ENCODE measurements at places on chromosomes 1 and 21.

GRCh38 chr1:177976596-177976995 is 6.7 kb upstream of the SEC16B start:
- no peak for DNase-seq

GRCh38 chr1:174209347-174210187 is 50.2 kb downstream of the RABGAP1L start:
- no peak for DNase-seq

GRCh38 chr1:38787041-38787440 is 72.5 kb downstream of the RRAGC start:
- no peak for DNase-seq

- peak; percentile 88 for DNase-seq
These were observed 28.9 kb downstream of the ALPL start for GRCh38 chr1:21537932-21538630.

DNA sequence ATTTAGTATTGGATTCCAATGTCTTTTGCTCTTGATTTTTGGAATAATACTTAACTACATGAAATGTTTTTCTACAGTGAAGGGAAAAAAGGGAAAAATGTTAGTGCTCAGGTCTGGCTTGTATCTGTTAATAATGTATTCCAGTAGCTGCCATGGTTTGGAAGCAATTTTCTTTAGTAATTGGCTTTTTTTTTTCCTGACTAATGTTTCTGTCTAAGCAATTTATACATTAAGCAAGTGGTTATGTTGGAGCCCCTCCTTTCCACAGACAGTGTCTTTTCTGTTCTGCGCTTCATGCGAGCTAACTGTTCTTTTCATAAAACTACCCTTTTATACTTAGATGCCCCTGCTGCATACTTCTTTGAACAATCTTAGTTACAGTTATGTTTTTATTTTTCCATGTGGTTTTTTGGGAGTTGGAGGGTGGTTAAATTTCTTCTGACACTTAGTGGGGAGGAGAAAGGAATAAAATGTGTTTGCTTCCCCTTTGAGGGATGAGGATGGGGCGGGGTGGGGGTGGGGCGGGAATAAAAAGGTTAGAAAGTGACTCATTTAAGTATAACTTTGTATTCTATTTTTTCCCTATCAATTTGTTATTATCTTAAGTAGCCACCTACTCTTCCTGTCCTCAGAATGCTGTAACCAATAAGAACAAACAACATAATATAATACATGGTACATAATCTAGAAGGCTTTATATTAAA is 83.1 kb downstream of the CLIC4 start:
- no peak for DNase-seq

DNA sequence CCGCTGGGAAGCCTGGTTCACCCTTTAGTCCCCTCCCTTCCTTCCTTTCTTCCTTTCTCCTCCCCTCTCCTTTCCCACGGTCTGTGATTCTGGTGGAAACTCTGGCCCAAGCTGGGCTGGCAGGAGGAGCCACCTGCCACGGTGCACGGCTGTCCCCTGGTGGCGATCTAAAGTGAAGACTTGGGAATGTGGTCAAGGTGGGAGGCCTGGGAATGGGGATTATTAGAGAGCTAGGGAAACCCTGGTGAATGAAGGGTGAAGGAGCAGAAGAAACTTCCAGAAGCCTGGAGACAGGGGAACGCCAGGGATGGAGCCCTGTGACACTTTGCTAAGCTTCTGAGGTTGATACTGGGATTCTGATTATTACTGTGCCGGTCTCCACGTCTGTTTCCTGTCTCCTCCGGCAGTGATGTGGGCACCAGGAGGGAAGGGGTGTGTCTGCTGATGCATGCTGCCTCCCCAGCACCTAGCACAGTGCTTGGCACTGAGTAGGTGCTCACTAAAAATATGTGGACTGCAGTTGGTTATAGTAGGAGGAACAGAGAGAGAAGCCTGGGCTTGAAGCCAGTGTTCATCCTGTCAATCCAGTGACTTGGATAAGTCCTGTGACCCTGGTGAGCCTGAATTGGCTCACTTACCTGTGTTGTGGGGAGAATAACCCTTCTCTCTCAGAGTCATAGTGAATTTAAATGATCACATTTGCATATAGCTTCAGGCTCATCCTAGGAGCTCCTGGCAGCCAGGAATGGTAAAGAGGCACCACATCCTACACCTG is 71.2 kb upstream of the NBPF3 start:
- DNase-seq, result peak; percentile 84

DNA sequence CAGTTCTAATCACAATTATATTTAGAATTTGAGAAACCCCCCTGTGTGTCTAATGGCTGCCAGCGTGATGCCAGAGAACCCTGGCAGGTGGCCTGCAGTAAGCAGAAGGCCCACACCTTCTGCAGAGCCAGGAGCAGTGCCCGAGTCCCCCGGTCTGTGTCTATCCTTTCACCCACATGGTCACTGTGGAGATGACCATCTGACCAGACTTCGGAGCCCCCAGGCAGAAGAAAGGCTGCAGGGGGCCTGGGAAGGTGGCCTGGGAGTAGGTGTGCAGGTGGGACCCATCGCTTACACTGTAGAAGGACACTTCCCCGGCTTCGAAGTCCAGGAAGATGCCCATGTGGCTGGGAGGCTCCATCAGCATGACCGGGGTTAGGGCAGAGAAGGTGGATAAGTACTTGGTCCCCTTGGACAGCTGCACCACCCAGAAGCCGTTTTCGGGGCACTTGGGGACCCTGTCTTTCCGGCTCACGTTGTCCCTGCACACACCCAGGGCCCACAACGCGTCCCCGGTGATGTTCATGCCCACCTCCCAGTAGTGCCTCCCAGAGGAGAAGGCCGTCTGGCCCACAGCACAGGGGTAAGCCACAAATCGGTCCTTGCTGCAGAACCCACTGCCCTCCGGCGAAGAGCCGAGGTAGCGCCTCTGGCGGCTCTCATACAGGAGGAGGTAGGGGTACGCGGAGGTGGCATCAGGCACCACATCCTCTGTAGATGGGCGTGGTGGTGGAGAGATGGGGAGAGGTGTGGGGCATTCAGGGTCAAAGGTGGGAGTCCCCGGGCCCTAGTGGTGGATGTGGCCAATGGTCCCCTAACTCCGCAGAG is 1.6 kb upstream of the TRIM11 start:
- DNase-seq, result peak; percentile 58

DNA sequence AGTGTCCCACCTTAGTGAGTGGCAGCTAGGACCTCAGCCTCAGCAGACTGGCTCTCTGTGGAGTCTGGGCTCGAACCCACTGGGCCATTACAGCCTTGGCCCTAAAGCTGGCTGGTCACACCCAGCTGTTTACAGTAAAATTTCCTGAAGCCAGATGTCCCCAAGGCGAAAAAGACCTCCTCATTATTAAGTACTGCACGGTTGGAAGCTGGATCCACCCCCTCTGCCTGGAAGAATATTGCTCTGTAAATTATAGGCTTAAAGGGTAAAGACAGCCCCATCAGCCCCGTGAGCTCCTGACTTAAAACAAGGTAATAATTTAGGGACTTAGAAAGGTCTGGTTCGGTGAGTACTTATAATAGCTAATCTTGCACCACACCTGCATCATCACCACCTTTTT is 30.3 kb upstream of the TMEM51 start:
- DNase-seq, result no peak

Measured in right cardiac atrium (tissue), 5 donors.